Kidney (tissue), 22 donors: ENCODE measurements at places on chromosomes 3 and 15.

GRCh38 chr3:10273702-10274305 is 18.9 kb downstream of the GHRL start:
- DNase-seq, result no peak

GRCh38 chr3:171865191-171865865 is 22.2 kb downstream of the TMEM212 start:
- no peak for DNase-seq

DNA sequence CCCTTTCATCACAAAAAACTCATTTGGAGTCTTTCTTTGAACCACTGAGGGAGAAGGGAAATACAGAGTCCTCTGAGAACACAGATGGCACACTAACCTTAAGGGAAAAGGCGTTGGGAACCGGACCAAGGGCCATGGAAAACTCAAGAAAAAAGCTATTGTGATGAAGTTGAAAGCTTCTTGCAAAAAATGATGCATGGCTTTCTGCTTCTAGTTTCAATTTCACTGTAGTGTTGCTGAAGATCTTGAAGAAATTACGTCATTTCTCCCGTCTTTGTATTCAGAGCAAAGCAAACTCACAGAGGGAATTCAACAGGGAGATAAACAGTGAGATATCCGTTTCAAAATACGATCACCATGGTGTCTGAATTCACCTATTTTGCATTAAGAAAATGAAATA is 642.3 kb upstream of the ADAMTS9 start:
- DNase-seq, result no peak

- DNase-seq, result no peak
Observed at GRCh38 chr15:79641841-79642240, 209.7 kb downstream of the MINAR1 start.

DNA sequence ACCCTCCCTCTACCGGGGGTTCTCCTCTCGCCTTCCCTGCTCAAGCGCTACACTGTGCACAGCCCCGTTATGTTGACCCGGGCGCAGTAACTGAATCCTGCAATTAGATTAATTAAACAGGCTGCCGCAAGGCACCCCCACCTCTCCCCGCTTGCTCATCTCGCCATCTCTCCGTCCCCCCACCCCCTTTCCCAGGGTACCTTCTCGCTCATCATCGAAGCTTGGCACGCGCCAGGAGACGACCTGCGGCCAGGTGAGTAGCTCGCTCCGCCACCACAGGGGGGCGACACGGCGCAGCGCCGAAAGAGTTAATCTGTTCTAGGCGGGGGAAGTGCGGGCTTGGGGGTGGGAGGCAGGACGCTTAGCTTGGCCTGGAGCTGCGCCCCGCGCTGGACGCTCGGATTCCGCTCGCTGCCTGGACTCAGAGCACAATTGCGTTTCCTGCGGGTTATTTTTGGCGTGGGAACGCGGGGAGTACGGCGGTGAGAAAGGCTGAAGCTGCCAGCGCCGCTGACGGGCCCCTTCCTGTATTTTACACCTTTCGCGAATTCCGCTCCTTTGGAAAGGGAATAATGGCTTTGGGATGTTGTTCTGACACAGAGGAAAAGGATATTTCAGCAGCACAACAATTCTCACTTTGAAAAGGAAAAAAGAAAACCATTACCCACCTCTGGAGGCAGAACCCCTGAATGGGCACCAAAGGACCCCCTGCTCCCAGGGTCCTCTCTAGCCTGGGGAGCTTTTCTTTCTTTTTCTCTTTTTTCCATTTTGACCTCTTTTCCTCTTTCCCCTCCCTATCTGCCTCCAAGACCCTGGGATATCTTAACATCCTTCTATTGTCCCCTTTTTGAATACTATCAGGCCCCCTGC is 1.5 kb downstream of the DLL4 start:
- peak; percentile 82 for DNase-seq

DNA sequence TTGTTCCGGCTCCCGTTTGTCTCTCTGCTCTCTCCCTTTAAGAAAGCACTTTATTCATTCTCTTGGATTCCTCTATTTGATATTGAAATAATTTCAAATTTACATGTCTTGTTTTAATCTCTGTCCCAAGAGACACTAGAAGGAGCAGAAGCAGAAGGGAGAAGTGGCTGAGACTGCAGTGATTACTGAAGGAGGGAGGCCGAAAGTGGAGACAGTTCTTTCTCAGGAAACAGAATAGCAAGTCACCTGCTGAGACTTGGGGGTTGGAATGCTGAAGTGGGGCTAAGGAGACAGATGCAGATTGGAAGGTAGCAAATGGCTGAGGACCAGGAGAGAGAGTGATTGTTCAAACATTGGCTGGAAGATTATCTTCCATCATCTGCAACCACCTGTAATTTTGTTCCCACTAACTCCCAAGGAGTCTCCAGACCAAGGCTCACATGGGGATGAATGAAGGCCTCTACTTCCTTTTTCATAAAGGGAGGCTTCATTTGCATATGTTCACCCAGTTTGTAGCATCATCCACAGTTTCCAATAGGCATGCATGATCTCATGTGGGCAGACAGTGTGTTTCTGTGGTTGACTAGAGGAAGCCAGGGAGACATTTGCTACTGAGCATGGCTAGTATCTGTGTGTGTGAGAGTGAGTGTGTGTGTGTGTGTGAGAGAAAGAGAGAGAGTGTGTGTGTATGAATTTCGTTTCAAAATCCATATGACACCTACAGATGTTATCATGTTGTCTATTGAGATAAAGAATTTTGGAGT is 24.0 kb downstream of the LTF start:
- DNase-seq, result no peak

GRCh38 chr3:16211176-16211904 is 36.9 kb downstream of the GALNT15 start:
- no peak for DNase-seq

DNA sequence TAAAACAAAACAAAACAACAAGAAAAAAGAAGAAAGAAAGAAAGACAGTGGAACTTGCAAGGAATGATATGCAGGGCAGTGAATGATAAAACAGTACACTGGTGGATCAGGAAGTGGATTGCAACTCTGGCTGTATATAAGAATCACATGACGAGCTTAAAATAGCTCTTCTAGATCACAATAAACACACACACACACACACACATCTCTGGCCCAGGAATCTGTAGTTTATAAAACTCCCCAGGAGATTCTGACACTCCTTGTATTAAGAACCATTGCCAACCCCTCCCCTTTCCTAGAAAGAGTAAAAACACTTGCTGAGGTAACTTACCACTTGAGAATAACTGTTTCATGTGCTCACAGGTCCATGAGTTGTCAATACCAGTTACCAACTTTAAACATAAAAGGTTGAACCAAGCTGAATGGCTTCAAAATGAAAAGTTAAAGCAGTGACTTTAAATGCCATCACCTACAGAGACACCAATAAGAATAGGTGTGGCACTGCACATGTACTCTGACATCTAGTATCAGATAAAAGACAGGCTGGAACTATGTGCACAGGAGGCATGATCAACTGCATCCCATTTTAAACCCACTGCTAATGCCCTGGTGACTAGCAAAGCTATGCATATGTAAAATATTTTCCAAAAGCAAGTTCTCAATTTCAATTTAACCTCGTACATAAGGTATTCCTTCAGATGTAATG is 3.9 kb downstream of the CPOX start:
- no peak for DNase-seq
